Urinary bladder (tissue), 4 donors: ENCODE measurements at places on chromosomes 13 and 19. TPM values are rescaled to one million over a fixed set of nuclear protein-coding genes. Genes with fewer than 3 reads are reported as not detected.

The FOXA3 gene
- total RNA-seq, result not detected

The SCAF1 gene
- 8.3 TPM for total RNA-seq

The WDR88 gene
- not detected for total RNA-seq

The ARMC6 gene
- total RNA-seq, result 19.6 TPM

The THAP8 gene
- 2.1 TPM for total RNA-seq

The STARD13 gene
- total RNA-seq, result 67.8 TPM

The SIX5 gene
- 10.4 TPM for total RNA-seq
